ENCODE measurements at places on chromosomes 13 and 19. TPM values are rescaled to one million over a fixed set of nuclear protein-coding genes. Genes with fewer than 3 reads are reported as not detected.
A peak's percentile ranks its signal among the peaks of the same experiment; 100 is the strongest.

The GRWD1 gene
- 35.2 TPM for total RNA-seq

DNA sequence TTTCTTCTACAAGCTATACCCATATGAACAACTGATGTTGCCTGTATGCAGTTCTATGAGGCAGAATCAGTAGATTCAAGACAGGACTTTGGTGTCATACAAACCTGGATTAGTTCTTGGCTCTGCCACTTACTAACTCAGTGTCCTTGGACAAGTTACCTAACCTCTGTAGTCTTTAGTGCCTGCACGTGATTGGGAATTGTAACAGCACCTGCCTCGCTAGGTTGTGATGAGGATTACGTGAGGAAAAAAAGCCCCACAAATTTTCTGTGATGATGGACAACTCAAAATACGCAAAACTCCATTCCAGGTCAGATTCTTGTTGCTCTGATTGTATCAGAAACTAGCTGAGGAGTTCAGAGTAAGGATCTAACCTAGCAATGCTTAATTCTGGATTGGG lies 89.3 kb downstream of the LRCH1 start:
- DNase-seq = no peak
- peaks cover 15% of the 10 kb centered on the region for H3K4me1 ChIP-seq
- no peak overlapping the region for H3K27ac ChIP-seq

- H3K4me3 ChIP-seq = no peak overlapping the region
- H3K4me1 ChIP-seq = peaks cover 13% of the 10 kb centered on the region
- DNase-seq = no peak
- H3K36me3 ChIP-seq = no peaks in the 10 kb centered on the region
Observed at GRCh38 chr13:21033212-21033840, 28.1 kb downstream of the LATS2 start.

DNA sequence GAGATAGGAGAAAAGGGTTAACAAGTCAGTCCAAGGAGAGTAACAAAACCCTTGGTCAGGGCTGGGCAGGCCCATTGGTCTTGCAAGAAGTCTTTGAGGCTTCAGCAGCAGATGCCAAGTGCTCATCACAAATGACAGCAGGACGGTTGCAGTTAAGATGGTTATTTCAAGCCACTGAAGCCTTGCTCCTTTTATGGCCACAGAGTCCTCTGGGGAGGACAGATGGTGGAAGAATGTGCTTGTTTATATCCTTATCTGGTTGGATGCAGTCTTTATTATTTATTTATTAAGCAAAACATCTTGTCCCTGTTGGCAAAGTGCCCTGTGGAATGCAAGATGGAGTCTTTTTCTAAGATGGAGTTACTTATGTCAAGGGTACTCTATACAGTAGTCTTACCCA lies 19.2 kb upstream of the ZNF331 start:
- H3K36me3 ChIP-seq = peaks cover 36% of the 10 kb centered on the region
- no peaks in the 10 kb centered on the region for H3K27me3 ChIP-seq
- H3K4me1 ChIP-seq = peaks cover 23% of the 10 kb centered on the region
- H3K27ac ChIP-seq = no peak overlapping the region

The RASL11A gene
- total RNA-seq = 0.69 TPM

GRCh38 chr13:45310341-45311131 lies 30.4 kb downstream of the TPT1 start:
- peak overlapping the region; percentile 73 for H3K4me3 ChIP-seq
- no peak for DNase-seq
- H3K36me3 ChIP-seq = no peaks in the 10 kb centered on the region
- peaks cover 21% of the 10 kb centered on the region for H3K4me1 ChIP-seq
- no peak overlapping the region for H3K27ac ChIP-seq
- peaks cover 22% of the 10 kb centered on the region for H3K27me3 ChIP-seq

The SIGLEC7 gene
- not detected for total RNA-seq

DNA sequence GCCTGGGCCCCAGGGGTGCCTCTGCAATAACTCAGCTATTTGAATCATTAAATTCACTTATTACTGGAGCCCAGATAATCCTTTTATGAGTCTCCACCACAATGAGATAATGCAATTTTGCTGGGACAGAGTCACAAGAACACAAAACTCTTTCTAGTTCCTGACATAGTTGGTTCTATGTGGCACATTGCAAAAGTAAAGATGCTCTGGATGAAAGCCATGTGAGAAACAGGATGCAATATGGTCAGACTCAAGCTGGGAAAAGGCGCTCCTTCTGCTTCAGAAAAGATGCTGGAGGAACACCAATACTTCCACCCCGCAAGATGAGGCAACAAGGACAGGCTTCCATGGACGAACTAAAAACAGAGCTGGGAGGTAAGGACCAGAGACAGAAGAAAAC lies 5.7 kb downstream of the ANKRD27 start:
- no peak overlapping the region for H3K4me3 ChIP-seq
- H3K36me3 ChIP-seq = peaks cover 20% of the 10 kb centered on the region
- DNase-seq = no peak

The IGFL3 gene
- total RNA-seq = not detected

- no peak for DNase-seq
- peaks cover 4% of the 10 kb centered on the region for H3K27me3 ChIP-seq
- no peak overlapping the region for H3K27ac ChIP-seq
- no peaks in the 10 kb centered on the region for H3K4me1 ChIP-seq
- no peaks in the 10 kb centered on the region for H3K36me3 ChIP-seq
Observed at GRCh38 chr13:109332506-109333499, 453.6 kb downstream of the IRS2 start.

The ZNF765 gene
- 14.0 TPM for total RNA-seq

DNA sequence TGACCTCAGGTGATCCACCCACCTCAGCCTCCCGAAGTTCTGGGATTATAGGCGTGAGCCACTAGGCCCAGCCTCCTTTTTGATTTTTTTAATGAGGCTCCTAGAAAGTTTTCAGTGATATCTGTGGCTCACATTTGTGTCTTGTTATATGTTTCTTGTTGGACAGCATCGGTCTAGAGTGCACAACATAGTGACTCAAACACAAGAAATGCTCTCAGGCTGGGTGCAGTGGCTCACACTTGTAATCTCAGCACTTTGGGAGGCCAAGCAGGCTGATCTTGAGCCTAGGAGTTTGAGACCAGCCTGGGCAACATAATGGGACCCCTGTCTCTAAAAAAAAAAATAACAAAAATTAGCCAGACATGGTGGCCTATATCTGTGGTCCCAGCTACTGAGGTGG lies 8.2 kb downstream of the PHF11 start:
- peaks cover 32% of the 10 kb centered on the region for H3K4me1 ChIP-seq
- peaks cover 45% of the 10 kb centered on the region for H3K36me3 ChIP-seq
- no peak for DNase-seq

DNA sequence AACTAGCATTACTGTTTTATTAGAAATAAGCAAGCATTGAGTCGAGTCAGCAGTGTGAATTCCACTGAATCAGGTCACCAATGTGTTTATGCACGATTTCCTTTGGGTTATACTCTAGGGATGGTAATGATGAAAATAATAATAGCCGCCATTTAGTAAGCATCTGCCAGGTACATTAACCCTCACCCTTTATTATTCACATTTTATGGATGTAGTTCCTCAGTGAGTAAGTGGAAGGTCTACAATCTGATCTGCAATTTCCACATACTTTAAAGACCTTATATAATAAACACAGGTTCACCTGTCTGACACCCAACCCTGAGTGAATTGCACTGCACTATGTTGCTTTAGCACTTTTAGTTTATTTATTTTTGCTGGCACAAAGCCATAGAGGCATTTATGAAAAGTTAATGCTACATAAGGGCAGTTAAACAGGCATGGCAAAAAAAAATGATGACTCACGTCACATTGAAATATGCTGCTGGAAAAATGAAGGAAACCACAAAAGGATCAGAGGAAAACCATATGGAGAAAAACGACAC lies 122.4 kb downstream of the TRPC4 start:
- no peaks in the 10 kb centered on the region for H3K27me3 ChIP-seq
- no peak for DNase-seq
- H3K4me3 ChIP-seq = no peak overlapping the region
- H3K27ac ChIP-seq = no peak overlapping the region

GRCh38 chr13:30147015-30147414 lies 160.3 kb downstream of the KATNAL1 start:
- DNase-seq = no peak
- peaks cover 28% of the 10 kb centered on the region for H3K36me3 ChIP-seq
- H3K27ac ChIP-seq = peak overlapping the region; percentile 97
- H3K27me3 ChIP-seq = no peaks in the 10 kb centered on the region
- no peak overlapping the region for H3K4me3 ChIP-seq

The WDR87 gene
- not detected for total RNA-seq

DNA sequence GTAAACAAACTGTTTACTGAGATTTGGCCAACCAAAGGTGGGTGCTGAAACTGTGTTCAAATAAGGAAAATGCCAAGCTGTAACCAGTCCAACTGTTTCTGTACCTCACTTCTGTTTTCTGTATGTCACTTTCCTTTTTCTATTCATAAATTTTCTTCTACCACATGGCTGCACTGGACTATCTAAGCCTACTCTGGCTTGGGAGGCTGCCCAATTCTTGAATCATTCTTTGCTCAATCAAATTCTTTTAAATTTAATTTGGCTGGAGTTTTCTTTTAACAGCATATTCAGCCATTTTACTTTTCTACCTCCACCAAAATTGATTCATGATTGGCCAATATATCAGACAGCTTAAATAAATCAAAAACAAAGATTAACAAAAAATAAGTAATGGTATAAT lies 1575.5 kb upstream of the SPRY2 start:
- H3K4me1 ChIP-seq = no peaks in the 10 kb centered on the region
- H3K27ac ChIP-seq = no peak overlapping the region
- H3K36me3 ChIP-seq = no peaks in the 10 kb centered on the region

The ZNF681 gene
- total RNA-seq = 4.6 TPM

- no peaks in the 10 kb centered on the region for H3K27me3 ChIP-seq
- no peaks in the 10 kb centered on the region for H3K4me1 ChIP-seq
- no peaks in the 10 kb centered on the region for H3K36me3 ChIP-seq
Observed at GRCh38 chr13:93862259-93862658, 617.2 kb downstream of the DCT start.

GRCh38 chr19:29320618-29321017 lies 107.7 kb upstream of the UQCRFS1 start:
- H3K4me1 ChIP-seq = no peaks in the 10 kb centered on the region
- H3K27me3 ChIP-seq = no peaks in the 10 kb centered on the region
- H3K36me3 ChIP-seq = no peaks in the 10 kb centered on the region

DNA sequence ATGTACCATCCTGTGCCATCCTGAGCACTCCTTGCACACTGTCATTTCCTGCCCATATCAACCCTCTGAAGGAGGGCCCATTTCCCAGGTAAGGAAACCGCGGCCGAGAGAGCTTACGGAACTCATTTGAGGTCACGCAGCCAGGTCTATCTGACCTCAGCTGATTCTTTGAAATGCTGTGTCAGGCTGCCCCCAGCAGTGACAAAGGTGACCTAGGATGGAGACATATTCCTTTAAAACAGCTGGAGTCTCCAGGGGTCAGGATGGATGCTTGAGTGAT lies 42.2 kb upstream of the VSTM2B start:
- H3K4me1 ChIP-seq = no peaks in the 10 kb centered on the region
- no peak for DNase-seq
- no peak overlapping the region for H3K27ac ChIP-seq
- H3K27me3 ChIP-seq = no peaks in the 10 kb centered on the region
- no peak overlapping the region for H3K4me3 ChIP-seq

The OVOL3 gene
- not detected for total RNA-seq

DNA sequence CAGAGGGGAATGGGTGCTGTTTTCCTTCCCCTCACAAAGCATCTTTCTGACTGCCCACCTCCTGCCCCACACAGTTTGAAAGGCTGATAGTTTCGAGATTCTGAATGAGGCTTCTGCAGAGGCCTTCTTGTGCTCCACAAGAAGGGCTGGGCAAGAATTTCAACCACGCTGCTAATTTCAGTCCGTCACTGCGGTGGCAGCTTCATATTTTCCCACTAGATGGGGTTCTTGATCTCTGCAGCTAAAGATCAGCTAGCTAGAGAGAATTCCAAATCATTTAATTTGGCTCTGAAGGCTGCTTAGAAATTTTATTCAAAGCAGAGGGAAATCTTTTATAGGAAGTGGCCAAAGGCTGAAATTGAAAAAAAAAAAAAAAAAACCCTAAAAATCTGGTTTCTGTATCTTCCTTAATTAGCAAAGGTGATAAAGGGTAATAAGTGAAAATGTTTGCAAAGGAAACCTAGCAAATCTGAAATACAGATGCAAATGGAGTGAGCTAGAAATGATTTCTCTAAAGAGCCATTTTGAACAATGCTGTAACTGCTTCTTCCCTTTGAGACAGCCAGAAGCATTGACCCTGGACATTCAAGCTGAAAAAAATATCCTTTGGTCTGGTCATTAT lies 38.0 kb upstream of the C13orf42 start:
- H3K27me3 ChIP-seq = peaks cover 14% of the 10 kb centered on the region
- no peak overlapping the region for H3K27ac ChIP-seq
- H3K4me1 ChIP-seq = peaks cover 5% of the 10 kb centered on the region
- H3K4me3 ChIP-seq = no peak overlapping the region

DNA sequence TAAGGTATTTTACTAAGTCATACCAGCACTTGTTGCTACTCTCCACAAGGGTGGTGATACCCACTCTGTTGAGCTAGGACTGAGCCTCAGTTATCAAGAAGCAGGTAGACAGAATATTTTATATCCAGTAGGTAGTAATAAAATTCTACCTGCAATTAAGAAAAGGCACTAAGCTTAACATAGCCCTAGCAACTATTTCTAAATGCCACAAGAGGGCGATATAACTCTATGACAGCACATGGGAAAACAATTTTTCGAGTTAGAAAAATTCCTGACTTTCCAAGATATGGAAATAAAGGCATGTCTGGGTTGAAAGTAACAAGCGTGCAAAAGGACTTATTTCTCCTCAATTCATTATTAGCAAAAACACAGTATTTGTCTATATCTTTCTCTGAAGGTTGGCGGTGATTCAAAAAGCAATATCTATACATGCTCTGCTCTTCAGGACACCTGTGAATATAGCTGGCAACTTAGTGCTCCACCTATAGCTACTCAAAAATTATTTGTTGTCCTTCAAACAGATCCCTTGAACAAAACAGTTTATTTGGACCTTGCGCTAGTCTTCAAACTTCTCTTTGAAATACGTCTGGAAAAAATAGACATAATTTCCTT lies 14.7 kb downstream of the CCDC169 start:
- no peaks in the 10 kb centered on the region for H3K4me1 ChIP-seq
- H3K27me3 ChIP-seq = peaks cover 15% of the 10 kb centered on the region
- no peaks in the 10 kb centered on the region for H3K36me3 ChIP-seq
- H3K4me3 ChIP-seq = no peak overlapping the region
- H3K27ac ChIP-seq = no peak overlapping the region

- no peaks in the 10 kb centered on the region for H3K4me1 ChIP-seq
- no peaks in the 10 kb centered on the region for H3K27me3 ChIP-seq
- peaks cover 18% of the 10 kb centered on the region for H3K36me3 ChIP-seq
- H3K27ac ChIP-seq = no peak overlapping the region
- no peak for DNase-seq
Observed at GRCh38 chr19:11446271-11446651, 10.8 kb downstream of the PRKCSH start.

- H3K36me3 ChIP-seq = no peaks in the 10 kb centered on the region
- no peak overlapping the region for H3K27ac ChIP-seq
- DNase-seq = no peak
Observed at GRCh38 chr13:108742701-108743451, 113.5 kb downstream of the MYO16 start.

The OR7C1 gene
- not detected for total RNA-seq

- no peaks in the 10 kb centered on the region for H3K27me3 ChIP-seq
- DNase-seq = no peak
- peaks cover 42% of the 10 kb centered on the region for H3K4me1 ChIP-seq
Observed at GRCh38 chr13:19767966-19768365, 14.8 kb downstream of the PSPC1 start.

- H3K4me3 ChIP-seq = no peak overlapping the region
- no peak for DNase-seq
- no peaks in the 10 kb centered on the region for H3K36me3 ChIP-seq
- H3K27me3 ChIP-seq = peaks cover 1% of the 10 kb centered on the region
- H3K27ac ChIP-seq = no peak overlapping the region
- no peaks in the 10 kb centered on the region for H3K4me1 ChIP-seq
Observed at GRCh38 chr19:29303069-29303718, 90.2 kb upstream of the UQCRFS1 start.
